ENCODE measurements at places on chromosomes 1 and 21. TPM values are rescaled to one million over a fixed set of nuclear protein-coding genes. Genes with fewer than 3 reads are reported as not detected.

Gene CYP4A22
- total RNA-seq, result not detected

Gene LCE1A
- not detected for total RNA-seq

DNA sequence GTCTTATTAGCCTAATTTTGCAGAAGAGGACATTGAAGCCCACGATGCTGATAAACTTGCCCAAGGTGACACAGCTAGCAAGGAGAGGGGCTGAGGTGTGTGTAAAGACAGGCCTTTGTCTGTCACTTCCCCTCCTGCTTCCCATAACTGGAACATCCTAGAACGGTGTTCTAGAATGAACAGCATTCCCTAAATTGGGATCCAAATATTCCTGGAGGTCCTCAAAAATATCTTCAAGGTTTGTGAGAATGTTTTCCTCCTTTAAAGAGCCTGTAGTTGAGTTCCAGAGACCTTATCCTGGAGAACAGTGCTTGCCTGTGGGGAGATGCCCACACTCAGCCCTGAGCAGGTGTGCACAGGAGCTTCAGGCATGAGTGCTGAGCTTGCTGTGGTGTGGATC lies 41.5 kb upstream of the SAMD13 start:
- no peak for DNase-seq

DNA sequence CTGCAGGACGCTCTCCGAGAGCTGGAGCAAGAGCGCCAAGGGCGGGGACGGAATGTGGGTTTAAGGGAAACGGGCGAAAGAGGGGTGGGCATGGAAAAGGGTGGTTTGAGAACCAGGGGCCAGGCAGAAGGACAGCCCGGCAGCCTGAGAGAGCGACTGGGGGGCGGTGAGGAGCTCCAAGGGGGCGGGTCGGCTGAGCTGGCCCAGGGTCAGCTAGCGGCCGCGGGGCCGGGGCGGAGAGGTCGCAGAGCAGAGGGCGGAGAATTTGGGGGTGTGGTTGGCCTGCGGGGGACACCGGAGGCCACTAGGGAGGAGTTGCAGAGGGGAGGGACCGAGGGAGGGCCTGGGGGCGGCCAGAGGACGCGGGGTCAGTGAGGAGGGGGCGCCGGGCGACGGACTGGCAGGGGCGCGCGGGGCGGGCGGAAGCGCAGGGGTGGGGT lies 54.7 kb downstream of the NDUFS5 start:
- no peak for DNase-seq

DNA sequence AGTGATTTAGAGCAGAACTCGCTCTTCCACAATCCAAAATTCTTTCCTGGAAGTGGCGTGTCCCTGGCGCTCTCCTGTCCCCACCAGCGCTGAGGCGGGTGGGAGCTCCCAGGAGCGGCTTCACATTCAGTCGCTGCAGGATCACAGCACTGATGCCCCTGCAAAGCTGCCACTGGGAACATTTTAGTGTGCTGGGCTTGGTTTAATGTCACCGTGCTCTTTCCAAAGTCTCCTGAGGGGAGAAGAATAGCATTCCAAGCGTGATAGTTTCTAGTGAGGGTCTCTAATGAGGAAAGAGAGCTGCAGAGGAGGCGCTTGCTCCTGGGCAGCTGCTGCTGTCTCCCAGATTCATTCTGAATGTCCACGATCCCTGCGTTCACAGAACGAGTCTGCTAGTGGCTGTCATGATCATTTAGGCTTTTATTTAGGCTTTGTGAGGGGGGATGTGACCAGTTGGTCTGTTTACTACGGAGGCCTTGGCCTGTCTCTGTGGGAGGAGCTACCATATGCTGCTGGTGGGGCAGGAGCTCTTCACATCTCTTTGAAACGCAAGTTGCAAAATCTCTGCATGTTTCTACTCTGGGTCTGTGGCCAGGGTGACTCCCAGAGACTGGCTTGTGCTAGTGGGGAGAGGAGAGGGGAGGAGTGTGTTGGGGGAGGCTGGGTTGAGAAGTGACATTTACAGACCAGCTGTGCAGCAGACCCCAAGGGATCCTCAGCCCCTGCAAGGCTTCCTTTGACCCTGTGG lies 23.4 kb downstream of the OLFML3 start:
- DNase-seq, result no peak

- DNase-seq, result no peak
Measured at GRCh38 chr1:245008761-245009160, 144.4 kb upstream of the HNRNPU start.

- no peak for DNase-seq
Measured at GRCh38 chr1:21634806-21635535, 34.2 kb downstream of the RAP1GAP start.

GRCh38 chr1:174366946-174367345 lies 80.8 kb upstream of the GPR52 start:
- DNase-seq, result no peak
